ENCODE measurements at places on chromosomes 4 and X.

GRCh38 chrX:149568701-149569296 lies 18.5 kb downstream of the MAGEA9B start:
- DNase-seq = no peak

- DNase-seq = no peak
Observed at GRCh38 chr4:81060587-81061343, 30.3 kb downstream of the BMP3 start.

DNA sequence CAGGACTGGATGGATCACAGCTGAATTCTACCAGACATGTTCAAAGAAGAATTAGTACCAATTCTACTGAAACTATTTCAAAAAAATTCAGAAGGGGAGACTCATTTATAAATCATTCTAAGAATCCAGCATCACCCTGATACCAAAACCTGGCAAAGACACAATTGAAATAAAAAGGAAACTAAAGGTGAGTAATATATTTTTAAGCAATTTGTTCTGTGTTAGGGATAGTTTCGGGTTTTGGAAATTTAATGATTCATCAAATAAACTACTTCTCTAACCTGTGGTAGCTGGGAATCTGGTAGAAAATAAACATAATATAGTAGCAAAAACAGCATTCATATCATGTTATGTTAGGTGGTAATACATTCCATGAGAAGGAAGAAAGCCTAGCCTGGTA lies 662.2 kb upstream of the BOD1L1 start:
- no peak for DNase-seq

DNA sequence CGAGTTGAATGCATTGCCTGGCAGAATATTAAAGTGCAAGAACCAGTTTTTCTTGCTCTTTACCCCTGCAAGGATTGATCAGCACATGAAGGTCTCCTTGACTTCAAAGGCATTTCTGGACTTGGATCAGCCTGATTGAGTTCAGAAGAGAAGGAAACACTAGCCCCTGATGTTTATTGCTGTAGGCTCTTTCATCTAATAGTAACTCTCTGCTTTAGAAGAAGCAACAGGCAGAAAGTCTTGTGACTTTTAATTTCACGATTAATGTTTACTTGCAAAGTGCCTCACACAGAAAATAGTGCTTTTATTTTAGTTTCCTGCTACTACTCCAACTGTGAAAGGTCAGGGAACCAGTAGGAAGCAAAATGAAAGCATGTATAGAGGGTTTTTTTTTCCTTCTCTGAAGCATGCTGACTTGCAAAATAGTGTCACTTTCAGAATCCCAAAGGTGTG lies 69.1 kb downstream of the PCDH7 start:
- DNase-seq = no peak

DNA sequence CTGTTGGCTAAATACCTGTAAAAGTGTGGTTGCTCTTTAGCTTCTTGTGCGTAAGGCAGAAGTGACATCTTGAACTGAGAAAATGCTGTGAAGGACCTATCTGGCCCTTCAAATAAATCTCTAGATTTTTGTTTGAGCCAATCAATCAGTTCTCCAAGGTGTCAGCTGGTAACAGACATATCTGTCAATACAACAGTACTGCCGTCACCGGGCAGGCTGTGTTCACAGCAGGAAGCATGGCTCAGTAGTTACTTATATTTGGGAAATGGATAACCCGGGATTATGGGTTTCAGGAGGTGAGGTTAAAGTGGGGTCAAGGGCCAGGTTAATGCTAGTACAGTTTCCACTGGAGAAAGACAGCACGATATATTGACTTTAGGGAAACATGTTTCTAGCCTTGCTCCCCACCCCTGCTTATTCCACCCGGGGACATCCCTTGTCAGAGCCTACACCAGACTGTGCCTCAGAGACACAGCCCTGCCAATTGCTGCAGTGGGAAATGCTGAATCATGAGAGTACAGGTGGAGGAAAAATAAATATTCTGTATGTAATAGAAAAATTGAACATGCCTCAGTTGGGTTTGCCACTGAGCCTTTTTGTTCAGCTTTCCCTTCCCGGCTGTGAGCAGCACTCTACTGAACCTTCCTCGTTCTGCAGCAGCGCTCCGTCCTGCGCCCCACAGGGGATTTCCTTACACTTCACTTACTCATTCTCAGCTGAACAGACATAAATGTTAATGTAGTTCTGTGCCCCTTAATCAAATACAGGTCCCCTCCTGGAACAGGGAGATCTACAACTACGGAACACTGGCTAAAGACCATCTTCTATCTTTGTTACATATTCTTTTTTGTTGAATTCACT lies 121.1 kb downstream of the MGST2 start:
- no peak for DNase-seq

DNA sequence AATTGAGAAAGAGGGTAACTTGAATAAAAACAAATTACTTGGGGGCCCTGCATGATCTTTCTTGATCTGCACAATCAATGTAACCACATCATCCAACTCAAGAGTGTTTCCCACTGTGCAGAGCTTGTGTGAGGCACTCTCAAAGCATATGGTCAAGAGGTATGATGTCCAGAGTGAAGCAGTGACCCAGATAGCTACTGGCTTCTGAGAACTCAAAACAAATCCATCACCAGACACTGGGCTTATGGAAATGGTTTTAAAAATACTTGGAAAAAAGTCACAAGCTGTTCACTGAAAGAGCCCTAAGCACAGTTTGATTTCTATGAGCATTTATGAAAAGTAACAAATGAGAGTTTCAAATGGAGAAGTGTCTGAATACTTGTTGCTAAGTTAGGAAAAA lies 361.0 kb downstream of the GRXCR1 start:
- DNase-seq = no peak

DNA sequence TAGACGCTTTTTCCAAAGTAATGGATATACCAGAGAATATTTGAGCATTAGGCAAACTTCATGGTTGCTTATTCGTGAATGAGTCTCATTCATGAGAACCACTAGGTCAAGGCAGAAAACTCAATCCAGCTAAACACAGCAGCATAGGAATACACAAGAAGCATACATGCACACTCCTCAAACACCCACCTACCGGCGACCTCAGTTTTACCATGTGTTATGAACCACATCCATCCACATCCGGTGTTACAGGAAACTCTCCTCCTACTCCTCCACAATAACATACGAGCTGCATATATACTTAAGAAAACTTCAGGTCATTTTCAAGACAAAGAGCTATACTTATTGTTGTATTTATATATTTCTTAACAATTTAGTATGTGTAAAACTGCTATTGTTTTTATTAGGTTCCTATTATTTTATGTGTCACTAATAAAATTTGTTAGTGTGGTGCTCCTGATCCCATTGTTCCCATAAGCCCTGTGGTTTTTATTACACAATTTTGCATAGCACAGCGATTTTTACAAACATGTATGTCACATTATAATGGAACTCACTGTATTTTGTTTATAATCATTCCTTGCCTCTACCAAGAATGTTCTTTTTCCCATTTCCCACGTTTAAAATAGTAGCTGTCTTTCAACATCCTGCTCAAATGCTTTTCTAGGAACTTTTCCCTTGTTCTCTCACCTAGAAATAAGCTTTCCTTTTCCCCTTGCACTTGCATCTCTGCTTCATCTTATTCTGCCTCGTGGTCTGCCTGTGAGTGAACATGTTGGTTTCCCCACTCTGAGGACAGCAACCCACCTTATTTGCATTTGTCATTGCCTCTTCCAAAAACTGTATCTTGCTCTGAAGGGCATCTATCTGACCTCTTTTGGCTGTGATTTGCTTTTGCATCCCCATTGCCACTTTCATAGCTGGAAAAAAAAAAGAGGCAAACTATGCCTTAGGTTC lies 48.3 kb downstream of the STBD1 start:
- DNase-seq = no peak

DNA sequence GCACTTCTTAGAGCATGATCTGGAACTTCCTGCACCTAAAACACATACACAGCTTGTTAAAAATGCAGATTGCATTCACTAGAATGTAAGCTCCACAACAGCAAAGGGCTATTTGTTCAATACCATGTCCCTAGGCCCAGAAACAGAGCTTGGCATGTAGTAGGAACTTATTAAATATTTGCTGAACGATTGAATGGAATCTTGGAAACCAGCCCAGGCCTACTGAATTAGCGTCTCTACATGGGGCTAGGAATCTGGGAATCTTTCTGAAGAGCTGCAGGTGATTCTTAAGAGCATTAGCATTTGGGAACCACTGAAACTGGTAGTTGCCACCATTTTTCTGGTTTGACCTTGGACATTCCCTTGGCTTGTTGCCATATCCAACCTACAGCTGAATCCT lies 234.1 kb downstream of the STIM2 start:
- no peak for DNase-seq

GRCh38 chr4:154836030-154836429 lies 55.0 kb downstream of the RBM46 start:
- no peak for DNase-seq

DNA sequence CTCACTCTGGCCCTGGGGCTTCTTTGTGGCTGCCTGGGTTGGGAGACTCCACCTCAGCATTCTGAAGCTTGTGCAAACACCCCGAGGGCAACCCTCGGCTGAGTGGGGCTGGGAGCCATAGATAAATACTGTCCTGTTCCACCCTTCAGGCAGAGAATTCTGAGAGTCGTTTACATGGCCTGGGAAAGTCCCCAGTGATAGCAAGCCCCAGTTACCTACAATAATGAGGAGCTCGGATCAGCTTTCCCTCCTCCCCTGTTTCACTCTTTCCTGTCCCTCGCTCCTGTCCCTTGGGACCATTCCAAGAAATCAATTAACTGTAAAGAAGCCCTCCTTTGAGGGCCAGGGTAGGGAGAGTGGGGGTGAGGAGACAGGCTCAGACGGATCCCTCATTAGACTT lies 31.6 kb upstream of the DDX3X start:
- no peak for DNase-seq

GRCh38 chrX:80432863-80433262 lies 12.6 kb downstream of the TENT5D start:
- DNase-seq = peak; percentile 5

- DNase-seq = no peak
Observed at GRCh38 chr4:83631066-83631465, 95.2 kb downstream of the GPAT3 start.

GRCh38 chr4:141635736-141636081 lies 674 bp upstream of the IL15 start:
- no peak for DNase-seq

- DNase-seq = no peak
Observed at GRCh38 chrX:71057848-71058530, 10.1 kb downstream of the SNX12 start.

DNA sequence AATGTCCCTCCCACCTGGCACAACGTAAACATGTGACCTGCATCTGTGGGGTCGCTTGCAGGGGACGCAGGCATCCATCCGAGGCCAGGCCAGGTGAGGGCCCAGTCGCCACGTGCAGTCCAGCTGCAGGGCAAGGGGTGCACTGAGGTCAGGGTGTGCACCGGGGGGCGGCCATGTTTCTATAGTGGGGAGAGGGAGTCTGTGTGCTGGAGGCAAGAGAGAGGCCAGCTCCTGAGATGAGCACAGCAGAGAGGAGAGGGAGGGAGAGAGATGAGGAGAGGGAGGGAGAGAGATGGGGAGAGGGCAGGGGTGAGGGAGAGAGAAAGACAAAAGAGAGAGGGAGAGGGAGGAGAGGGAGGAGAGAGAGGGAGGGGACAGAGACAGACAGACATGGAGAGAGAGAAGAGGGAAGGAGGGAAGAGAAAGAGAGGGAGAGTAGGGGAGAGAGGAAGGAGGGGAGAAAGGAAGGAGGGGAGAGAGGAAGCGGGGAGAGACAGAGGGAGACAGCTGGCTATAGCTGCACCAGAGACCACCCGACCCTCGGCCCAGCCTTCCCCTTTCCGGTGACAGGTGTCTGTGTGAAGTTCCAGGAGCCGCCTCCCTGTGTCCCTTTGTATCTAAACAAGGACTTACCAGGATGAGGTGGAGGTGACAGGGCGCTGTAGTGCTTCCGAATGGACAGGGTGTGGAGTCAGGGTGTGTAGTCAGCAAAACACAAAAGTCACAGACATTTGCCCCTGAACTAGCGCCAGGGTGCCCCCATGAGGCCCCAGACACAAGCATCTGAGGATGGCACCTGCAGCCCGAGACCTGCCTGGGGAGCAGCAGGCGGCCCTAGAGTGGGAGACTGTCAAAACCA lies 68.7 kb downstream of the ADRA2C start:
- DNase-seq = no peak

- no peak for DNase-seq
Observed at GRCh38 chr4:112185740-112186670, 40.8 kb downstream of the FAM241A start.

- DNase-seq = no peak
Observed at GRCh38 chrX:36961590-36961989, 46.6 kb upstream of the FAM47C start.

- no peak for DNase-seq
Observed at GRCh38 chr4:108087293-108087967, 81.3 kb downstream of the LEF1 start.

GRCh38 chr4:59455751-59456150 lies 1744.4 kb upstream of the ADGRL3 start:
- DNase-seq = no peak

GRCh38 chr4:6752486-6752829 lies 30.1 kb upstream of the KIAA0232 start:
- no peak for DNase-seq

GRCh38 chr4:184614509-184614908 lies 34.7 kb downstream of the CASP3 start:
- DNase-seq = no peak

DNA sequence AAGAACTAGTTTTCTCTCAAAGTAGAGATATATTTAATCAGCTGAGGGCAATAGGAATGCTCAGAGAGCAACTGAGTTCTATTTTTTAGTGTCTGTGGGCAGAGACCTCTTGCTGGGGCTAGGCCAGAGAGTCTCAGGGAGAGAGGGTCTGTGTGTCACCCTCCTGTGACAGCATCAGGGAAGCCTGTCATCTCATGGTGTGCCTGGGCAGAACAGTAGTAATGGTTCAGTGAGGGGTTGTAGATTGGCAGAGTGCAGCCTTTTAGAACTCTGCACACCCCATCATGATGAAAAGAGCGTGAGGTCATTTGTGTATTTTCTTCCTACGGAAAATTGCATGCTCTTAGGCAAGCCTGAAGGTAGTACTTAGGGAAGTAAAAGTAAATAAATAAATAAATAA lies 1396.5 kb upstream of the AGA start:
- DNase-seq = no peak

- DNase-seq = peak; percentile 37
Observed at GRCh38 chrX:17464194-17464593, 89.2 kb downstream of the NHS start.

- DNase-seq = peak; percentile 37
Observed at GRCh38 chrX:12610079-12610478, 181.1 kb upstream of the PRPS2 start.

DNA sequence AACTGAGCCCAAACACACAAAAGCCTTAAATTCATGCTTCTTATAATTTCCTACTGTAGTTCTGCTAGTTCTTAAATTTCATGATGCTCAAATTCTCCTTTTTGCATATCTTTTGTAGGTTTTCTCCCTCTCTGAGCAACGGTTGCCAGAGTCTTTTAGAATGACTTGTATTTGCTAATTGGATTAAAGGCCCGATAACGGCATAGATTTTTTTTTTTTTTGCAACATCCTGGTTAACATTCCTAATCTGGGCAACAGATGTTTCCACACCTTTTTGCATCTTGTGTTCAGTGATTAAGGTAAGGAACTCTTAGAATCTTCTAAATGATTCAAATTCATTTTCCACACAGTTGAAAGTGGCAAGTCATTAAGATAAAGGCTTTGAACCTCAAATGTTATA lies 66.3 kb upstream of the ADGRG2 start:
- DNase-seq = no peak

GRCh38 chr4:1952058-1952700 lies 56.6 kb downstream of the NELFA start:
- no peak for DNase-seq

All from AG20443 (cell line).